ENCODE measurements at places on chromosomes 5 and 9. TPM values are rescaled to one million over a fixed set of nuclear protein-coding genes. Genes with fewer than 3 reads are reported as not detected.

The IFNA21 gene
- polyA plus RNA-seq, result not detected

The TIGD6 gene
- polyA plus RNA-seq, result 4.1 TPM

The COMMD10 gene
- 7.0 TPM for polyA plus RNA-seq

The TAF11L10 gene
- not detected for polyA plus RNA-seq

The CA9 gene
- 37.7 TPM for polyA plus RNA-seq

The SLC4A9 gene
- polyA plus RNA-seq, result 0.07 TPM

The MRRF gene
- polyA plus RNA-seq, result 65.8 TPM

The SNCB gene
- 0.42 TPM for polyA plus RNA-seq

The CAST gene
- 339 TPM for polyA plus RNA-seq

The ELAVL2 gene
- polyA plus RNA-seq, result 5.2 TPM

The CAMK4 gene
- polyA plus RNA-seq, result 3.6 TPM

The DNM1 gene
- polyA plus RNA-seq, result 0.50 TPM

The GPX3 gene
- polyA plus RNA-seq, result 2.5 TPM

The PCDHB16 gene
- polyA plus RNA-seq, result 0.17 TPM

The SUB1 gene
- polyA plus RNA-seq, result 66.8 TPM

The PCDHB12 gene
- polyA plus RNA-seq, result 0.06 TPM

GRCh38 chr5:74392711-74393351, 247.7 kb downstream of the ENC1 start:
- DNase-seq, result peak; percentile 70

DNA sequence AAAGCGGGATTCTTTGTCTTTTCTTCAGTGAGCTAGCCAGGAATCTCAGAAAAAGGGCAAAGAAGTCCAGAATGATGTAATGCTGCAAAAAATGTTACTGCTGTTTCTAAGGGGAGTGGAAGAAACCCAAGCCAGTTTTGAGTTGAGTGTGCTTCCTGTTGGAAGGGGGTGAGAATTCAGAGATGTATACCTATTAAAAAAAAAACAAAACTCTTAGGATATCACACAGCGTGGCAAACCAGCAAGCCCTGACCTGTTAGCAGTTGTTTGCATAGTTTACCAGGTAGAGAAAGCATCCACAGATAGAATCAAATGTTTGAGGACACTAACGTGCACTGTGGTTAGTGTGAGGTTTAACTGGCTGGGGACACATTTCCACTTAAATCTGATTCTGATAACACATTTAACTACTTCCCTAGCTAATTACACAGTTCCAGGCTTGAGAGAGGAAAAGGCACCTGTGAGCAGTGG, 11.4 kb downstream of the BASP1 start:
- DNase-seq, result peak; percentile 86

DNA sequence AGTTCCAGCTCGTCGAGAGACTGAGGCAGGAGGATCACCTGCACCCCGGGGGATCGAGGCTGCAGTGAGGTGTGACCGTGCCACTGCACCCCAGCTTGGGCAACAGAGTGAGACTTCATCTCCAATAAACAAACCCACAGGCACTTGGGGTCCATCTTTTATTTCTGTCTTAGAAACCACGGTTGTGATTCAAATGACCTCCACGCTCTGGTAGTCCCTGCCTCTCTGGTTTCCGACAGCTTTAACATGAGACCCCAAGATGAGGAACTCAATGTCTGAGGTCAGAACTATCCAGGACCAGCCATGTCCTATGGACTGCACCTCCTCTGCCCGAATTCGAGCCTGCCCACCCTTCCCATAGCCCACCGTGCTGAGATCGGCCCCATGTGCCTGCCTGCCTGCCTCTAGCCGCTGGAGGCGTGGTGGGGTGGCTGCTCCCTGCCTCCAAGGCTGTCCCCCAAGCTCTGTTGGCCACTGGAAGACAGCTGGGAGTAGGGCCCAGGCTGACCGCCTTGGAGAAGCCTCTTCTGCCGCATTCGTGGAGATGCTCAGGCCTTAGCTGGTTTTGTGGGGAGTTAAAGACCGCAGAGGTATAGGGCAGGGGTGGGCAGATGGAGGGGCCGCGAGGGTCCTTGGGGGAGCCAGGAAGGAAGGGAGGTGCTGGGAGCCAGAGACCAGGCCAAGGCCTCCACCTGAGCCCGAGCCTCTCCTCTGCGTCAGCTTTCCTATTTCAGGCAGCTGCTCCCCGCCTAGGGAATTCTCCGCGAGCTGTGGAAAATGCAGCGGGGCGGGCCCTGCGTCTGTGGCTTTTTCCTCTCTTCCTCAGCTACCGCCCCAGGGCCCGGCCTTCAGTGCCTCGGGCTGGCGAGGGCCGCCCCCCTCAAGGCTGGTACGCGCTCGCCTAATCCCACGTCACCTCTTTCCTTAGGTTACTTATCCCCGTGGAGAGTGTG, 6.9 kb upstream of the WDR5 start:
- no peak for DNase-seq

DNA sequence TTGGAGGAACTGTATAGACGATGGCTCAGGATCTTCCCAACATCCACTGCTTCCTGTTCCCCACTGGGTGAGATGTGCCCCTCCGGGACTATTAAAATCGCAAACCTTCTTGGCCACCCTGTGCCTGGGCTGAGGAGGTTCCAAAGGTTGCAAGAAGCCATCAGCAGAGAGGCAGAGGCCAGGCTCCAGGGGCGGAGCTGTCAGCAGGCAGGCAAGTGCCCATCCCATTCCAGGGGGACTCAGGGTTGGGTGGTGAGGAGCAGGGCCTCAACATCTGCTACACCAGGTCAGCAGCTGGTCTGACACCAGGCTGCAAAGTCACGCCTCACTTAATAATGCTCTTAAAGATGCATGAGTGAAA, 2.2 kb downstream of the BTNL3 start:
- DNase-seq, result no peak

DNA sequence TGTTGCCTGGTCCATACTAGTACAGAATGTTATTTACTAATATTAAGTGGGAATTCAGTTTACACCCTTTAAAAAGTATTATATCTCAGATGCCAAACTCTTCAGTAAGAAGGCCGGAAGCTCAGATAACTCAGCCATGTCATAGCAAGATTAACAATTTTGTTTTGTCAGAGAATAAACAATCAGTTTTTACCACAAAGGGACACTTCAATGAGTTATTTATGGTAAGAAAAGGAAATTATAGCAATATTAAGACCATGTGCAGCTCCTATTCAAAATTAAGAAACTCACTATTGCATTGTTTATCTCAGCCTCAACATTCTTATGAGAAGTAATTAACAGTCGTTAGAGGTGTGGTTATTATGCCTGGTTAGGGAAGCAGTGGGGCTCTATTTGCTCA, 13.1 kb upstream of the ARL15 start:
- no peak for DNase-seq

DNA sequence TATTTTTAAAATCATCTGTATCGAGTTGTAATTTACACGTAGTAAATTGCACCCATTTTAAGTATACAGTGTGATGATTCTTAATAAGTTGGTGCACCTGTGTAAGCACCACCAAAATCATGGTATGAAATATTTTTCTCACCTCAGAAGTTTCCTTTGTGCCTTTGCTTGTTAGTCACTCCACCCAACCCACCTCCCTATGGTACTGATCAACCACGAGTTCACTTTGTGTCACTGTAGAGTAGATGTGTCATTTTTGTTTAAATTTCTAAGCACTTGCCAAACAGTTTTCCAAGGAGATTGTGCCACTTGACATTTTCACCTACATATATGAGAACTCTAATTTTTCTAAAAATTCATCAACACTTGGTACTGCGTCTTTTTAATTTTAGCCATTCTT, 806.5 kb downstream of the TLR4 start:
- DNase-seq, result no peak

DNA sequence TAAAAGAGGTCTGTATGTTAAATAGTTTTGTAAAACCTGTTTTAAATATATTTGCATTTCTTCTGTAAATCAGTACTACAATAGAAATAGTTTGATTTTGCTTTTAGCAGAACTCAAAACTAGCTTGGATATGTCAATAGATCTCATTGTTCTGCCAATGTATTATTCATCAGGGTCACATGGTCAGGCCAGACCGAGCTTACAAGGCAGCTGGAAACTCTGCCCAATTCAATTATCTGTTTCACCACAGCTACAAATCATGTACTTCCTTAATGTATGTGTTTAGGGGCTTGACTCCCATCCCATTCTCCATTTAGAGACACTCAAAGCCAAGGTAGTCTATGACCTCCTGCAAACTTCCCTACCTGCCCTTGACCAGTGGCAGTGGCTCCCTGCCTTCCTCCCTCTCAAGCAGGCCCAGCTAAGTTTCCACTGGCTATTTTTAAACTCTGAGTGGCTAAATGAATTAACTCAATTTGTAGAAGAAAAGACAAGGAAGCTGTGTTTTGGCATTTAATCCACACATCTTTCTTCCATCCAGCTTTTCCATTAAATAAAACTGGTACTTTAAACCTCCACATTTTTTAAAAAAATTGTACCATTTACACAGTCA, 46.4 kb upstream of the SELENOP start:
- DNase-seq, result peak; percentile 64

GRCh38 chr5:136636001-136636400, 270.7 kb upstream of the TRPC7 start:
- DNase-seq, result no peak

DNA sequence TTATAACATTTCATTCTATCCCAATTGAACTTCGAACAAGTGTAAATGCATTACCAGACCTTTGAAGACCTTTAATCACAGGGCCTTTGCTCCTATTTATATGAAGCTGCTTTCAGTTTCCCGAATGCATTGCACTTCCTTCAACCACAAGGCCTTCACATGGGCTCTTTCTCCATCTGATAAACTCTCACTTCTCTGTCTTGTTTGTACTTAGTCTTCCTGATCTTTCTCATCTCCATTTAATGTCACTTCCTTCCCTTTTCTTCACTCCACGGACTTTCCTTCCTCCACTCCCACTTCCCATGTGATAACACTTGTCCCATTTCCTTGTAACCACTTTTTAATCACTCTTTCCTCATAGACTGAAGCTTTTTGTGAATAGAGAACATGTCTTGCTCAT, 74.3 kb upstream of the TNC start:
- no peak for DNase-seq

- DNase-seq, result no peak
Measured at GRCh38 chr5:2201421-2201820, 318.7 kb upstream of the IRX4 start.

DNA sequence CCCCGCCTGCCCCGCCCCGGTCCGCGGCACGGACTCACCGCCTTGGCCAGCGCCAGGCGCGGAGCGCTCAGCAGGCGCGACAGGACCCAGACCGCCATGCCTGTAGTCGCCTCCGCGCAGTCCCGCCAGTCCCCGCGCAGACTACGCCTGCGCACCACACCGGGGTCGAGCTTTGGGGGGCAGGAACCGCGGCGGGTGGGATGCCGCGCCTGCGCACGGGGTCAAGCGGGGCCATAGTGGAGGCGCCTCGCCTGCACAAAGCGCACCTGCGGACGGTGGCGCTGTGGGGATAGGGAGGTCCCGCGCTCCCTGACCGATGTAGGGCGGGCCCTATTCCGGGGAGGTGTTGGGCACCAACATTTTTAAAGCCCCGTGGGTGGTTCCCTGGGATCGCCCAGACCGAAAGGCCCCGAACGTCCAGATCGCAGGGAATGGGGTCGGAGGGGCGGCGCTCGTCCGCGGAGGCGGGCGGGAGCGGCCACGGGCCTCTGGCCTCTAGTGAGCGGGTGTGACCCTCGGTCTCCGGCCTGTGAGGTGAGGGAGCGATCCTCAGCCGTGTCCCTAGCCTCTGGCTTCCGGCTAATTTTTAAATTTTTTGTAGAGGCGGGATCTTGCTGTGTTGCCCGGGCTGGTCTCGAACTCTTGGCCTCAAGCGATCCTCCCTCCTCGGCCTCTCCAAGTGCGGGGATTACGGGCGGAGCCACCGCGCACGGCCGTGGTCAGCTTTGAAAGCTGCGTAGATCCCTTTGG, 70.8 kb upstream of the LPCAT1 start:
- DNase-seq, result peak; percentile 19

DNA sequence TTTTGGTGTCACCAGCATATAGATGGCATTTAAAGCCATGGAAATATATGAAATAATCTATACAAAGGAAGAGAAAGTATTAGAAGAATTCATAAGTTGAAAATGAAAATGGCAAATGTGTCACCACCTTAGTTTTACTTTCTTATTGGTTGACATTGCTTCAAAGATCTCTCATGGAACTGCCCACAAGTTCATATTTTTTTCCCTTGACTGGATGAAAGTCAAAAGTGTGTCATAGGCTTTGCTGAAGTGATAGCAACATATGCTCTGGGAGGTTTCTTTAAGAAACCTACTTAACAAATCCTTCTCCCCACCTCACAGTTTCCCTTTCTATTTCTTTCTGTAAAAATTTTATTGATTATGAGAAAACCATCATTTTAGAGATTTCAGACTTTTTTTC, 127.2 kb downstream of the VPS13A start:
- no peak for DNase-seq

- no peak for DNase-seq
Measured at GRCh38 chr9:92798358-92798757, 33.7 kb upstream of the BICD2 start.

GRCh38 chr9:68964102-68964541, 49.8 kb downstream of the PRKACG start:
- no peak for DNase-seq

DNA sequence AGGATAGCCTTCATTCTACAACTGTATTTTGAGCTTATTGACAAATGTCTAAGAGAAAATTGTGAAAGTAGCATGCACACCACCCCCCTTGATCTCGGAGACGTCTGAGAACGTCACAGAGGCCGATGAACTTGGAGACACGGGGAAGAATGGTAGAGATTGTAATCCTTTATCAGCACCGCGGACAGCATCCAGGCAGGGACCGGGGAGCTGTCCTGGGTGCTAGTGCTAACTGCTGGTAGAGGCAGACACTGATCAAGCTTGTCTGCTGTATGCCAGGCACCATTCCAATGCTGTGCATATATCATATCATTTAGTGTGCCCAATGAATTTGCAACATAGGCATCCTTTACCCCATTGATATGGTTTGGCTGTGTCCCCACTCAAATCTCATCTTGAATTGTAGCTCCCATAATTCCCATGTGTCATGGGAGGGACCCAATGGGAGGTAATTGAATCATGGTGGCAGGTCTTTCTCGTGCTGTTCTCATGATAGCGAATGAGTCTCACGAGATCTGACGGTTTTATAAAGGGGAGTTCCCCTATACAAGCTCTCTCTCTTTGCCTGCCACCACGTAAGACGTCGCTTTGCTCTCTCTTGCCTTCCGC, 98.8 kb downstream of the LHX2 start:
- peak; percentile 50 for DNase-seq

GRCh38 chr5:55638455-55638854, 73.7 kb downstream of the SLC38A9 start:
- no peak for DNase-seq

DNA sequence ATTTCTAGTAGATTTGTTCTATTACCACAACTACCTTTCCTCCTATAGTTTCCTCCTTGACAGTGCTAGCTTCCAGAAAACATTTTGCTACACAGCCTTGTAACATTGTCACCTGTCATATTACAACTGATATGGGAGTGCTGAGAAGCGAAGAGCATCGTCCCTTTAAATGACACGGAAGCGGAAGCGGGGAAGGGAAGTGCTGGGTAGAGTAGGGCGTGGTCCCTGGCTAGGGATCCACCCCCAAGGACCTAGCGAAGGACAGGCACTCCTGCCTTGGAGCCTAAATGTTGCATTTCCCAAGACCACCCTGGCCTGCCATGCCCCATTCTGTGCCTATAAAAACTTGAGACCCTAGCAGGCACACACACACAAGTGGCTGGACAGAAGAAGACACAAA, 57.4 kb upstream of the RANBP6 start:
- DNase-seq, result no peak

GRCh38 chr5:81961651-81962440, 10.0 kb upstream of the ATG10 start:
- no peak for DNase-seq

- no peak for DNase-seq
Measured at GRCh38 chr5:5306696-5307095, 115.8 kb upstream of the ICE1 start.

- DNase-seq, result no peak
Measured at GRCh38 chr5:81533629-81534405, 139.9 kb upstream of the ACOT12 start.

- peak; percentile 55 for DNase-seq
Measured at GRCh38 chr5:130720355-130720754, 444.7 kb downstream of the HINT1 start.

Data from mammary epithelial cell (primary cell).